MG63 (cell line): ENCODE measurements at places on chromosomes 12 and 14.

DNA sequence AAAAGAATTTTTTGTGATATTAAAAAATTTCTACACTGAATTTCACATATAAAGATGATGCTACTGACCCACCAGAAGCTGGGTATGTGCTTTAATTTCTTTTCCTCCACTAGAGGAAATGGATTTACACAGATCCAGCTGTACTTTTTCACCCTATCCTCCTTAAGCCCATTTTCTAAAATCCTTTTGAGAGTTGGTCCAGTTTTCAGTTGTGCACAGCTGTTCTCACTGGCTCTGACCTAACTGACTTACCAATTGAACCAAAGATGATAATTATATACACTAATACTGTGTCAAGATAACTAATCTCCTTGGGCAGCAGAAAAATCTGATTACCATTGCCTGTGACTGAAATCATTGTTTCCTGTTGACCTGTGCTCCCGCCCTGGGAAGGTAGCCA, 108.5 kb downstream of the ZFC3H1 start:
- no peak for DNase-seq

DNA sequence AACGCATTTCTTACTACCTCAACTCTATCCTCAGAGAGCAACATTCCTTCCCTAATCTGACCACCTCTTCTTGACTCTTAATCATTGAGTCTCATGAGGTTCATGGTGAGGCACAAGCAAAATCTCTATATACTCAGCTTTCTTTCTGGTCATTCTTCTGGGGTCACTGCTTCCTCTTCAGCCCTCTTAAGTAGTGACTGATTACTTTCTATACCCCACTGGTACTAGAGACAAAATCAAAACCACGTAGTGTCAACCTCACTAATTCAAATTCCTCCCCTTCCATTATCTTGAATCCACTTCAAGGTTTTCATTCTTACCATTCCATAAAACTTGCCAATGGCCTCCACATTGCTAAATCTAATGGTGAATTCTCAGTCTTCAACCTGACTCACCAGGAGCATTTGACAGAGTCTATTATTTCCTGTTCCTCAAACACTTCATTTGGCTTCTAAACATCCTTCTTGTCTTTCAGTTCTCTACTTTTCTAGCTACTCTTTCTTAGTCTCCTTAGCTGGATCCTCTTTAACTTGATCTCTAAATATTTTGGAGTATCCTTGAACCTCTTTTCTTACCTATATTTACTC, 6.8 kb downstream of the WDHD1 start:
- DNase-seq = no peak

DNA sequence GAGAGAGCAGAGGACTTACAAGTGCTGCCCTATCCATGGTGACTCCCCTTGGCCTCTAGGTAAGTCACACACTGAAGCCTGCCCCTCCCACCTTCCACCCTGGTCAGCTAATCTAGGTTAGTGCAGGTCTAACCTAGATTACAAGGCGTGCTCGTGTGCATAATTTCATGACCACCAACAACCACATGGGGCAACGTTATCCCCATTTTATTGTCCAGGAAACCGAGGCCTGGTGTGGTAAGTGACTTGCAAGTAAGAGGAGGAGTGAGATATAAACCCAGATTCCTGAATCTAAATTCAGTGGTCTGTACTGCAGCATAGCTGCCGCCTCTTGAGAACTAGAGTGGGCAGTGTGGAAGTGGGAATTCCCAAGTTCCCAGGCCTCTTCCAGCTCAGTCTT, 171.1 kb downstream of the DAD1 start:
- no peak for DNase-seq

DNA sequence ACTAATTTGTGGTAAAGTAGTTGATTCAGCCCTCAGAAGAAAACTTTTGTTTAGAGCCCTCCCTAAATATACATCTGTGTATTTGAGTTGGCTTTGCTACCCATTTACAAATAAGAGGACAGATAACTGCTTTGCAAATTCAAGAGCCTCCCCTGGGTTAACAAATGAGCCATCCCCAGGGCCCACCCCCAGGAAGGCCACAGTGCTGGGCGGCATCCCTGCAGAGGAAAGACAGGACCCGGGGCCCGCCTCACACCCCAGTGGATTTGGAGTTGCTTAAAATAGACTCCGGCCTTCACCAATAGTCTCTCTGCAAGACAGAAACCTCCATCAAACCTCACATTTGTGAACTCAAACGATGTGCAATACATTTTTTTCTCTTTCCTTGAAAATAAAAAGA, 2.7 kb downstream of the FZD10 start:
- no peak for DNase-seq
